ENCODE measurements at places on chromosomes 7 and 10.

GRCh38 chr7:37282927-37283326 is 165.7 kb downstream of the ELMO1 start:
- DNase-seq, result no peak

- no peak for DNase-seq
These were observed 203.9 kb downstream of the SNX10 start for GRCh38 chr7:26495569-26495968.

GRCh38 chr10:77070346-77070745 is 567.3 kb downstream of the KCNMA1 start:
- no peak for DNase-seq

GRCh38 chr7:73715648-73716317 is 3.7 kb downstream of the STX1A start:
- DNase-seq, result no peak

- no peak for DNase-seq
These were observed 19.1 kb downstream of the MAD1L1 start for GRCh38 chr7:2213551-2214215.

GRCh38 chr7:27156508-27156898 is at the start of gene HOXA7:
TSS of gene HOXA7 (minus strand) at chr7:27156675. CDS start at chr7:27156545, 130 bp downstream.
- DNase-seq, result peak; percentile 56

- no peak for DNase-seq
These were observed at the start of gene GRB10 for GRCh38 chr7:50782375-50783208. TSS of gene GRB10 (minus strand) at chr7:50782896. CDS start at chr7:50732322, 50,574 bp downstream.

DNA sequence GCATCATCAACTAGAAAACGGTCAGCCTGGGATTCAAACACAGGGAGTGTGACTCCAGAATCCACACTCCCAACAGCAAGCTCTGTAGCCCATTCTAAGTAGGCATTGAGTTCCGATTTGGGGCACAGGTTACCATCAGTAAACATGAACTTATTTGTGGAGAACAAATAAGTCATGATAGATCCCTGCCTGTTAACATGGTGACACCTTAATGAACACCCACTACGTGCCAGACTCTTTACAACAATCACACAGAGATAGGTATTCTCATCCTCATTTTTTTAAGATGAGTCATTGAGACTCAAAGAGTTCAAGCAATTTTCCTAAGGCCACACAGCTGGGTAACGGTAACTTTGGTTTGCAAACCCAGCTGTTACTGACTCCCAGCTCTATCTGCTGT is 91.5 kb downstream of the LYZL2 start:
- no peak for DNase-seq

- no peak for DNase-seq
These were observed 455.4 kb upstream of the C7orf33 start for GRCh38 chr7:148135116-148135515.

- no peak for DNase-seq
These were observed 423.2 kb downstream of the IPMK start for GRCh38 chr10:57844387-57844998.

GRCh38 chr10:17735166-17735941 is 16.6 kb upstream of the TMEM236 start:
- DNase-seq, result no peak

- DNase-seq, result peak; percentile 88
These were observed 11.6 kb upstream of the TNPO3 start for GRCh38 chr7:129066290-129067131.

- peak; percentile 47 for DNase-seq
These were observed 9.9 kb downstream of the ZNF511 start for GRCh38 chr10:133318494-133319127.

GRCh38 chr10:35409094-35409582 is 72.8 kb downstream of the CCNY start:
- no peak for DNase-seq

DNA sequence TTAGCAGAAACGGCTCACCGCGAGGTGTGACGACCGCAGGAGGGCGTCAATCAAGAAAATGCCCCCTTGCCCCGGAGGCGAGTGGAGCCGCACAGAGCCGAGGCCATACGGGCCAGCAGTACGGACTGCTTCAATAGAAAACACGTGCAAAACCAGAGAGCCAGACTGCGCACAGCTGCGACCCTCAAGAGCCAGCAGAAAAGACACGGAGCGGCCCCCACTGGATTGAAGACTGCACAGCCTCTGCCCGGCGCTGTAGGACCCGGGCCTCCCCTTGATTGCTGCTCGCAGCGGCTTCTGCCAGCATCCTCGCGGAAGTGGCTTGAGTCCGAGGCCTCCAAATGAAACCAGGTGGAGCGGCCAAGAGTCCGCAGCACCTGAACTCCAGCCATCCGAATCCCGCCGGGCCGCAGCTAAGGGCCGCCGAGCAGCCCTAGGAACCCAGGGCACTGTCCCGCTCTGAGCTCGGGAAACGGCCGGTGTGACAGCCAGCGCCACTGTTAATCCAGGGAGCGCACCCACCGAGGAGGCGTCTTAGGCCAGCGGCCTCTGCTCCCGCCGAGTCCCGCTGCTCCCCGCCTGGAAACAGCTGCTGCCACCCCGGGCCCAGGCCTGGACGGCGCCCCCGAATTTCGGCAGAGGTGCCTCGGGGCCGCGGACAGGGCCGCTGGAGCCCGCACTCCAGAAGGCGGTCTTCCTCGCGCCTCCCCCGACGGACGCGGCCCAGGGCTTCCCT is 660 bp upstream of the HHEX start:
- DNase-seq, result no peak

DNA sequence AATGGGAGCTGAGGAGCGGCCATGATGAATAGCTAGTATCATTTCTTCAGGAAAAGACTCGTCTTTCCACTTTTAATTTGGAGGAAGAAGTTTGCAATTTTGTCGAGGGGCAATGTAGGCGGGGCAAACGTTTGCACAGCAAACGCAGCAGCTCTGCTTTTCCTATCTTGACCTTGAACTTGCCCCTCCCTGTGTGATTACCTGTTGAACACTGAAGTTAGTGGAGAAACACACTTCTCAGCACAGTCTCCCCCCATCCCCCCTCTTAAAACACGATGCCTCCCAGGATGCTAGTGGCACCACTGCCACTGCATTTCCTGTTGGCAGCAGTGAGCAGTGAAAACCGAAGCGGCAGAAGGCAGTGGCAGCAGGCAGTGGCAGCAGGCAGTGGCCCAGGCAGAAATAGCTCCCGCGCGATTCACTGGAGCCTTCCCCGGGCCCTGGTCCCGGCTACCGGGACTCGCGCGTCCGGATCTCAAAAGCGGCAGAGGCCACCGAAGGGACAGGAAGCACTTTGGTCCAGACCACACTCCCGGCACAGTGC is at the start of gene EPDR1:
EPDR1 (plus strand) TSS at position 336 of the 544 bp plus-strand sequence. CDS start 300 bp downstream, outside the sequence.
- peak; percentile 39 for DNase-seq
